ENCODE measurements at places on chromosomes 16 and 17.

GRCh38 chr17:2901582-2901981 is 105.3 kb downstream of the RAP1GAP2 start:
- no peak for DNase-seq

DNA sequence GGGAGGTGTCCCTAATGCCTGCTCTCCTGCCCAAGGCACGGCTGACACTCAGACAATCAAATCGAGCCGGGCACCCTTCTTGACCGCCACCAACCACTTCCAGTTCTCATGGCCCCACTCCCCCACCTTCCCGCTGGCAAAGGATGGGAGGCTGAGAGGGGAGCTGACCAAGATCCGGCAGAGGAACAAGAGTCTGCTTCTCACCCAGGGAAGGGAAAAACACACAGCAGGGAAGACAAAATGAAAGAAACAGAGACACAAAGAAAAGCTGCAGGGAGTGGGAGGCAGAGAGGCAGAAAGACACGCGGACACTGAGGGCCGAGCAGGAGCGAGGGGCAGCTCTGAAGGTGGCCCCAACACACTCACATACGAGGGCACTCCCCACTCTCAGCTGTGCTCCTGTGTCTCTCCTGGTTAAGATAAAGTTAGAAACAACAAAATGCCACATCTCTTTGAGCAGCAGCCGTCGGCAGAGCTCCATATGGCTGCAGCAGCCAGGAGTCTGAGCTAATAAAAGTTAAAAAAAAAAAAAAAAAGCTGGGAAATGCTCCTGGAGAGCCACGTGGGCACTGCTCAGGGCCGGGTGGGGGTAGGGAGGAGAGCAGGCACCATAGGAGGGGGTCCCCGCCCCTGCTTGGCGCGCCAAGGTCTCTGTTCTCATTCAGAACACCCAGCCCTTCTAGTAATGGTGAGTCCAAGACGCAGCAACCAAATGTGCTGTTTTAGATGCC is 7.4 kb downstream of the LRRC75A start:
- no peak for DNase-seq

DNA sequence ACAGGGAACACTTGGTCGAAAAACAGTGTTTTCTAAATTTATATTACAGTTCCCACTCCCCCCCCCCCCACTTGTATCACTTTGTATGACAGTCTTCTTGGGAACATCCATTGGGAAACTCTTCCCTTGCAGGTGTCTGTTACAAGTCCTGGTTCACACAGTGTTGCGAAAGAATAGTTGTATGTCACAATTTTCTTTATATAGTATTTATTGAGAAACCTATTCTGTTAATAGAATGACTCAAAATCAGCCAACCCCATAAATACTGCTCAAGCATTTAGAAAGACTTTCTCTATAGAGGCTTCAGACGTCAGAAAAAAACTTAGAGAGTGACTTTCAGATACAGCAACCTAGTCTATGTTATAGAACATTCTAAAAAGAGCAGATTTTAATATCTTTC is 414.4 kb downstream of the WWOX start:
- no peak for DNase-seq

GRCh38 chr16:82300374-82300951 is 130.4 kb upstream of the MPHOSPH6 start:
- DNase-seq, result no peak

- DNase-seq, result peak; percentile 37
These were observed 61.3 kb upstream of the SDK2 start for GRCh38 chr17:73705594-73705993.
